ENCODE measurements at places on chromosomes 2 and 18.

GRCh38 chr2:205765151-205765550, 82.8 kb downstream of the NRP2 start:
- DNase-seq = no peak

DNA sequence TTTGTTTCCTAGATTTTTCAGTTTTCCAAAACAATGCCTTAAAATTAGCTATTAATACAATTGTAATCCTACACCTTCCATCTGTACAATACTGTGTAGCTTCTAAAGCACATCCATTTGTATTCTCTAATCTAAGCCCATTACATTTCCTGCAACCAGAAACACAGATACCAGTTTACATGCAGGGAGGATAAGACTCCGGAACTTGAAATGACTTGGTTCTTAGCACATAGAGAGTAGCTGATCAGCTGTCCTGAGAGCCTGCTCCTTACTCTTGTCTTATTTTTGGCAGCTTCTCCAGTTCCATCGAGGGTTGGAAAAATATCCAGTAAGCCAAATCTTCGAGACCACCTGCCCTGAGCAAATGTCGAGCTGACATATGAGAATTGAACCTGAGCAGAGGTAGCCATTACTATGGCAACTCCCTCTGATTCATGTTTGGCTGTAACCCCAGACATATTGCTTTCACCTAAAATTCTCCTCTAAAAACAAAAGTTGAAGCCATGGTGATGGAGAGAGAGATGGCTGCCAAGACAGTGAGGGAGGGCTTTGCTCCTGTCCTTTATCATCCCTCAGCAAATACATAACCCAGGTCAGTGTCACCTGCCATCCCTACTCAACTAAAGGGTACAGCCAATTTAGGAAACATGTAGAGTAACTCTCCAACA, 542.8 kb downstream of the IRS1 start:
- no peak for DNase-seq

DNA sequence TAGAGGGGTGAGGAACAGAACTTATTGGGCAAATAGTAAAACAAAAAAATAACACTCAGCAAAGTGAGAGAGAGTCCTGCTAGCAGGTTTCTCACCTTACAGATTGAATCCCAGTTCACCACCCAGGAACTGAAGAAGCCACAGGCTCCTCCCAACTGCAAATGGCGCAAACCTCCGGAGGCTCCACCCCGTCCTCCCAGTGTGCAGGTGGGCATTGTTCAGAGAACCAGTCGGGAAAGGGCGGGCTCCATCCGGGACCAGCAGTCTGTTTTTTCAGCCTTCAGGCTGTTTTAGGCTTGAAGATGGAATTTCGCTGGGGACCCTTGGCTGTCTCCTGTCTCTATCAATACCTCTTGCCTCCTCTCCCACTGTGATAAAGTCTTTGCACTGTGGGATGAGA, 317.5 kb downstream of the PARD3B start:
- DNase-seq = no peak

DNA sequence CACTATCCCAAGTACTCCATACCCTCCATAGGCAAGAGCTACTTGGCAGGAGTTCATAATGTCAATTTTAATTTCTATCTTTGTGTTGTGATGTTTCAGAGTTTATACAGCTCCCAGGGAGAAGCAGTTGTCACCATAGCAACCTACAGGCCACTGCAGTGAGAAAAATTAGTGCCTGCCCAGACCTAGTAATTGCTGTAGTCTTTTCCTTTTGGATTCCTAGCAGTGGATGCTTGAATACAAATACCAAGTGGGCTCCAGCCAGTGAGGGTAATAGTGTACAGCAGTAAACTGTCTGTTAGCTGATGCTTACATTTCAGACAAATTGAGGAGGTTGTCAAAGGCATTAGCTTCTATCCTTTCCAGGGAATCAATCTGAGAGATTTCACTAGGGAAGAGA, 26.7 kb downstream of the LHCGR start:
- DNase-seq = no peak

- no peak for DNase-seq
Measured at GRCh38 chr2:205785507-205786260, 103.4 kb downstream of the NRP2 start.

DNA sequence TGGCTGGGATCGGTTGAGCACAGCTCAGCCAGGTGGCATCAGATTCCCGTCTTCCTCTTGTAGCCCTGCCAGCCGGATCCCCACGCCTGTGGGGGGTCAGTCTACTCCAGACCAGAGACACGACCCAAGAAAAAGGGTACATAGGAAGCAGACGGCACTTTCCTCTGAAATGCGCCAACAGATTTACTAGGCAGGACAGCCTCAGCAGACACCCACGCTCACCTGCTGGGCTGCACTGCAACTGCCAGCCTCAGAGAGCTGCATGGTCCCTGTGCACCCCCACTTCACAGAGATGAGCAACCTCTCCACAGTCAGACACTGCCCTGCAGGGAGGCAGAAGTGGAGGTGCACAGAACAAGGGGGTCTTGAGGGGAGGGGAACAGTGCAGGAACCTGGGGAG, 75.7 kb upstream of the OTOS start:
- no peak for DNase-seq

DNA sequence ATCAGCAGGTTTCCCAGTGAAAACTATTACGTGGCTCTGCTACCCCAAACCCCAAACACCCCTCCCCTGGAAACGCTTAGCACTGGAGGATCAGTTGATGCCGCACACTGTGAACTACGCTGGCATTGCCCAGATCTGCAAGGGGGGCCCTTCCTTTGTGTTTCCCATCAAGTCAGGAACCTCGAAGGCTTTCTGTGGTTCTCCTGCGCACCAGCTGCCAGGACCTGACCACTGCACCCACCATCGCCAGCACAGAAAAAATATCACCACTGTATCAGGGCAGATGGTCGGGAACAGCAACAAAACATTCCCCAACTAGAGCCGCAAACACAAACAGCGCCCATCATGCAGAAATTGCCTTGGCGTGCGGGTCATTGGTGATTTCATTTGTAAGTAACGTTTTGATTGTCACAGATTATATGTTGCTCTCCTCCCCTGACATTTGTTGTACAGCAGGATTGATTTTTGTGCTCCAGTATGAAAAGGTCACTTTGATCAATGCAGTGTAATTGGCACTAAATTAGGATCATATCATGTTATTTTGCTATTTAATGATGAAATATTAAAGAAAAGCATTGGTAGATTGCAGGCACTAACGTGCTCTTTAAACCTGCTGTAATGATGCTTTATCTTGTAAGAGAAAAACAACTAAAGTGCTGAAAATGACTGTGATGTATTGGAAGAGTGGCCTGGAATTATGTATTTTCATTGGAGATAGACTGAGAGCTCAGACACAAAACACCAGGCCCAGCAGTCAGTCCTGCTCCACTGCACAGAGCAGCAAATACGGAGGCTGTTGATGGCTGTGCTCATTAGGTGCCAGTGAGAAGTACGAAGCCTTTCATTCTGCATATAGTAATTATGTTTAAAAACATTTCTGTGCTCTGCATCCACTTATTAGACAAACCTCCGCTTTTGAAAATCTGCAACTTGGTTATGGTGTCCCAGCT, 833.2 kb upstream of the SALL3 start:
- no peak for DNase-seq
